G401 (cell line): ENCODE measurements at places on chromosomes 11 and 22. TPM values are rescaled to one million over a fixed set of nuclear protein-coding genes. Genes with fewer than 3 reads are reported as not detected.

GLYATL2 gene
- not detected in 2 replicates for total RNA-seq

GRCh38 chr11:115352805-115353485, 151.3 kb downstream of the CADM1 start:
- no peak for DNase-seq

DNA sequence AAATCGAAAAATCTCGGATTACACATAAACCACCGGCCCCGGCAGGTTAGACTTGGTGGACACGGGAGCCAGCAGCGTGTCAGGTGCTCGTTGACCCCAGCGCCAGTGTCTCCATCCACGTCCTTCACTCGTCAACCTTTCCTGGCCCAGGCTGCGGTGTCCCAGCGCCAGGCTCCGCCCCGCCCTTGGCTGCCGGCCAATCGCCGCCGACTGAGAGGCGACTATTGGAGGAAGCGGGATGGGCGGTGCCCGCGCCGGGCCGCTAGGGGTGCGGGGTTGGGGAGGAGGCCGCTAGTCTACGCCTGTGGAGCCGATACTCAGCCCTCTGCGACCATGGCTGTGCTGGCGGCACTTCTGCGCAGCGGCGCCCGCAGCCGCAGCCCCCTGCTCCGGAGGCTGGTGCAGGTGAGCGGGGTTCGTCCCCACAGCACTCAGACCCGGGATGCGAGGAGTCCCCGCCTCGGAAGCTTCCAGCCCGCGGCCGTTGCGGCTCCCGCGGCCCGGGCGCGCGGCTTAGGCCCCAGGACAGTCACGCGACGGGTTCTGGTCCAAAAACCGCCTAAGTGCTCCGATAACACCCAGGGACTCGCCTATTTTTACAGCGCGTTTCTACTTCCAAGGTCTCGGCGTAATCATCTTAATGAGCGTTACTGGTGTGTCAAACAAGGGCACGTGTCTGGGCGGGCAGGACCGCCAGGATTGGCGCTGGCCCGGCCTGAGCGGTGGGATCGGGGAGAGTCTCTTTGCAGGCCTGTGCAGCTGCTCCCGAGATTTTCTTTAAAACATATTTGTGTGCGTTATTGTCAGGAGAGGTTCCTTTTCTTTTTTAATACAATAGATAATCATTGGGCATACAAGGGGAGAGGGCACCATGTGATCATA, at the start of gene ACAT1:
TSS of gene ACAT1 (plus strand) at position 294 of the 882 bp plus-strand sequence. CDS start at position 334, 40 bp downstream.
- DNase-seq = peak; percentile 93

GRCh38 chr11:70432065-70432464, 33.7 kb downstream of the CTTN start:
- no peak for DNase-seq

GRCh38 chr11:12090761-12091258, 19.6 kb upstream of the MICAL2 start:
- DNase-seq = no peak

DNA sequence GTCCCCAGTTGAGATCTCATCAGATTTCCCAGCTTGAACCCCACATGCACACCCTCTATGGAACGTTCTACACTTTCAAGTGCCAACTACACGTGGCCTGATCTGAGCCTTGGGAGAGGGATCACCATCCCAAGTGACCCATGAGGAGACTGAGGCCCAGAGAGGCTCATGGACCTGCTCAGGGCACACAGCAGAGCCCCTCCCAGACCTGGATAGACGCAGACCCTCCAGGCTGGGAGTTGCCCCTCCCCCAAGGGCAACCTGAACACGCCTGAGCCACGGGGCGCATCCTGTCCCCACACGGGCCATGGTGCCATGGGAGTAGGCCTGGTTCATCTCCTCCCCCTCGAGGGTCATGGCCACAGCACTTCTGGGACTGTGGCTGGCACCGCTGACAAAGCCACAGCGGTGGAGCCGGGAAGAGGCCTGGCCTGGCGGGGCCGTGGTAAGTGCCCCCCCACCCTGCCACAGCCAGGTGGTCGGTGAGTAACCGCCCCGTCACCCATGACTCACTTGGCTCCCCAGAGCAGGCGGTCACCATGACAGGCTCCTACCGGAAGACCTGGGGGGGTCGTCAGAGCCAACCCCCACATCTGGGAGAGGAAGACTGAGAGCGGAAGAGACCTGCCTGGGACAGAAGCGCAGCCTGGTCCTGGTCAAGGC, 8.1 kb downstream of the WNT7B start:
- no peak for DNase-seq

DNA sequence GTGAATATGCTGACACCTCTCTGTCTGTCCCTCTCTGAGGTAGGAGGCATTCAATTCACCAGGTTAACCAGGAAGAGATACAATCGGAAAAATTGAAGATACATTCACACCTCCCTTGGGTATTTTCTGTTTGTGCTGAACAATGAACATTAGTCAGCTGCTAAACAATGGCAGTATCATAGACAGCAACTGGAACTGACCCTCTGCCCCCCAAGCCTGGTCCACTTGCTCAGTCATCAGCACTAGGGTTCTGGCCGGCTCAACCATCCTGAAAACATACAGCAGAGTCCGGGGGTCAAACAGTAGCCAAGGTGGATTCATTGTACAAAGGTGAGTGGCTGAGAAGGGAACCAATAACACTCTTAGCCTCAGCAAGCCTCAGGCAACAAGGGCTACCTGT, 4.0 kb downstream of the NECTIN1 start:
- no peak for DNase-seq

DNA sequence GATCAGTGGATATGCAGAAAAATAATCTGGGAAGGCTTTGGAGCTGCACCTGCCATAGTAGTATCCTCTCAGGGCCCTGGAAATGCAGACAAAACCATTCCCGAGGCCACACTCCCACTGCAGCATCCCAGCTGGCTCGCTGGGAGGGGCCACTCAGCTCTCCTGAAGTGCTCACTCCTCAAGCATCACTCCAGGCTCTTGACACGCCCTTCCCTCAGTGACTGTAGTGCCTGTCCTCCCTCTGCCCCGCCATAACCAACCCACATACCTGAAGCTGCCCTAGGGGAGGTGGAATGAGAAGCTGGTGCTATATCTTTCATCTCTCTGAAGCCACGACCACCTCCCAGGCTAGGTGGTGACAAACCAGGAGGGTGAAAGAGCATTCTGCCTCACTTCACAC, 4.8 kb downstream of the DSCAML1 start:
- no peak for DNase-seq

DNA sequence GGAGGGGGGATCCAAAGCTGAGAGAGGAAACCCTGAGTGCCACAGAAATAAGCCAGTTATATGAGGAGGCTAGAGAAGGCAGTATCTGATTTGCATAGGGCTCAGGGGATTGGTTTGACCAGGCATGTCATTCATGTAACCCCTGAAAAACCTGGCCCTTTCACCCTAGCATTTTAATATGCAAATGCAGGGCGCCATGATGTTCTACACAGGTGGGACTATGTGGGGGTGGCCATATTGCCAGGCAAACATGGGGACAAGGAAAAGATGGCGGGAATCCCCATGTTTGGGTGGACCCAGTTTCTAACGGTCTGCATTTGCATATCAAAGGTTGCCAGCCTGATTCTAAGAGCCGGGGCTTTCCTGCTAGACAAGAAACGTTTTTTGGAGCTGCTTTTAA, 27.2 kb downstream of the CSF2RB start:
- DNase-seq = no peak

GRCh38 chr11:67731583-67731982, 57.2 kb upstream of the ALDH3B2 start:
- no peak for DNase-seq
